ENCODE measurements at places on chromosomes 5 and 9. TPM values are rescaled to one million over a fixed set of nuclear protein-coding genes. Genes with fewer than 3 reads are reported as not detected.

DNA sequence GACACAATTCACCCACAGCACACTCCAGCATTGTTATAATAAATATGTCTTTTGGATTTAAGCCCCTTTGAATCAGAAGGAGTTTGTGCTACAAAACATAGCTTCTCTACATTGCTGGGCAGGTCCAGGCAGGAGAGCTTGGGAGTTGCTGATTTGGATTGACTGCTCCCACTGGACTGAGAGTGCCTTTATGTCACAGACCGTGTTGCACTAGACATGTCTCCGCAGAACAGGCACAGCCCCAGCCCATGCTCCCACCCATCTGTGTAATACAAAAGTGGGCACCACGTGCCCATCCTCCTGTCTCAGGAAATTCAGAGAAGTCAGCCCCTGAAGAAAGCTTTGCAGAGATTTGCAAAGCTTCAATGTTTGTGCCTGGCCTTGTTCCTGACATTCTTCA is 117.1 kb downstream of the MED10 start:
- no peak for DNase-seq

- DNase-seq: no peak
Measured at GRCh38 chr9:135857371-135857786, 50.0 kb downstream of the CAMSAP1 start.

The MARCOL gene
- not detected for total RNA-seq

- DNase-seq: no peak
Measured at GRCh38 chr5:174777583-174777982, 53.2 kb downstream of the MSX2 start.

The PCSK1 gene
- total RNA-seq: 3.4 TPM

GRCh38 chr9:70902692-70903131 is 218.7 kb downstream of the TRPM3 start:
- peak; percentile 62 for DNase-seq

- DNase-seq: no peak
Measured at GRCh38 chr9:125497906-125498305, 209.1 kb downstream of the MAPKAP1 start.

- peak; percentile 22 for DNase-seq
Measured at GRCh38 chr5:94021246-94021645, 279.8 kb upstream of the POU5F2 start.

GRCh38 chr9:112705768-112706427 is 12.0 kb downstream of the INIP start:
- no peak for DNase-seq

- no peak for DNase-seq
Measured at GRCh38 chr5:154117930-154118329, 72.6 kb upstream of the GALNT10 start.

The NKD2 gene
- 0.13 TPM for total RNA-seq

The FUBP3 gene
- 42.8 TPM for total RNA-seq

The CEL gene
- 0.07 TPM for total RNA-seq

DNA sequence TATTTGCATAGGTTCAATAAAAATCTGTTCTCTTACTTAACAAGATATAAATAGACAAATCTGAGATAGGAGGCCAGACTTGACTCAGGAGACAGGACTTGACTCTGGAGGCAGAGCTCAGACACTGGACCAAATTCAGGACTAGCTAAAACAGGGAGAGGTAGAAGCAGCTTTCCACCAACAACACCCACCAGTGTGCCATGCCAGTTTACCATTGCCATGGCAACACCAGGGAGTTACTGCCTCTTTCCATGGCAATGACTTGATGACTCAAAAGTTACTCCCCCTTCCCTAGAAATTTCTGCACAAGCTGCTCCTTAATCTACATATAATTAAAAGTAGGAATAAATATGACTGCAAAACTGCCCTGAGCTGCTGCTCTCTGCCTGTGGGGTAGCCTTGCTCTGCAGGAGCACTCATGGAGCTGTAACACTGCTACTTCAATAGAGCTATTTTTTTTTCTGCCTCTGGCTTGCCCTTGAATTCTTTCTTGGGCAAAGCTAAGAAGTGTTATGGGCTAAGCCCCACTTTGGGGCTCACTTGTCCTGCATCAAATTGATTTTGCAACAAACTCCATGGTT is 473.0 kb downstream of the PLK2 start:
- DNase-seq: no peak

Data from pulmonary artery endothelial cell (primary cell).